Left renal pelvis (tissue), 4 donors: ENCODE measurements at places on chromosomes 11 and 22. TPM values are rescaled to one million over a fixed set of nuclear protein-coding genes. Genes with fewer than 3 reads are reported as not detected.

The GRIK4 gene
- 0.95 TPM for polyA plus RNA-seq

DNA sequence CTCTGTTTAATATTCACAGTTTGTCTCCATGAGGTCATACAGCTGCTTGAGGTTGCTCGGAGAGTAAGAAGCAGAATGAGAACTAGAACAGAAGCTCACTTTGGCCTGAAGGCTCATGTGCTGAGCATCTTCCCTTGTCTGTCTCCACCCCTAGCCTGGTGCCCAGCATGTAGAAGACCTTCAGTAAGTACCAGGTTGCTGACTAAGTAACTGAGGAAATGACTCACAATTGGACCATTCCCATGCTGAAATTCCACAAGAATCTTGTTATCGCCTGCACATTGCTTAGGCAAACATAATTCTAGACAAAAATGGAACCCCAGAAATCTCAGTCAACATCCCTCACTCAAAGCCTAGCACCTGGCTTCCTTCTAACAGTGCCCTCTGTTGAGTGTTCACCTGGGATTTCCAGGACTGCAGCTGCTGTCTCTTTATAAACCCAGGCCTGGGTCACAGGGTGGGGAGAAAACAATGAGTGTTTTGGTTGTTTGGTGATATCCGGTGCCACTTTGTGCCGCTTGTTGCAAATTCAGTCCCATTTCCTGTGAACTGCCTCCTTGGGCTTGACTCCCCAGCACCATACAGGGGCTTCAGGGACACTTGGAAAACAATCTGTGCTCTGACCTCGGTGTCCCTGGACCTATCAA is 406.8 kb downstream of the ETS1 start:
- no peak for DNase-seq

DNA sequence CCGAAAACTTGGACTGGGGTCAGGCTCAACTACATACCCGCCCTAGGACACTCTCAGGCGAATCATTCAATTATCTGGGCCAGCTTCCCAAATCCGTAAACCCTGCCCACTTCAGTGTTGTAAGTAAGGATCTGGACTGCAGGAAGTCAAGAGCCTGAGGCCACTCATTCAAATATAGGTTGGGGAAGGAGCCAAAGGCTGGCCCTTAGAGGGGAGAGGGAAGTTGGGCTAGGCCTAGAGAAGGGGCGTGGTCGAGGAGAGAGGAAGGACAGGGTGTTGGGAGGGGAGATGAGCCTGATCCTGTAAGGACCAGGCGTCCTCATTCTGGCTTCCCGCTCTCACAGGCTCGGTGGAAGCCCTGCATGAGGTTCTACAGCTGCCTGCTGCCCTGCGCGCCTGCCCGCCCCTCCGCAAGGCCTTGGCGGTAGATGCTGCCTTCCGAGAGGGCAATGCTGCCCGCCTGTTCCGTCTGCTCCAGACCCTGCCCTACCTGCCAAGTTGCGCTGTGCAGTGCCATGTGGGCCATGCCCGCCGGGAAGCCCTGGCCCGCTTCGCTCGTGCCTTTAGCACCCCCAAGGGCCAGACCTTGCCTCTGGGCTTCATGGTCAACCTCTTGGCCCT is 3.0 kb downstream of the SAC3D1 start:
- no peak for DNase-seq

The TNNT3 gene
- polyA plus RNA-seq = 12.4 TPM

- DNase-seq = no peak
Observed at GRCh38 chr11:86234831-86235461, 9.6 kb upstream of the EED start.

The SIK3 gene
- polyA plus RNA-seq = 23.0 TPM

DNA sequence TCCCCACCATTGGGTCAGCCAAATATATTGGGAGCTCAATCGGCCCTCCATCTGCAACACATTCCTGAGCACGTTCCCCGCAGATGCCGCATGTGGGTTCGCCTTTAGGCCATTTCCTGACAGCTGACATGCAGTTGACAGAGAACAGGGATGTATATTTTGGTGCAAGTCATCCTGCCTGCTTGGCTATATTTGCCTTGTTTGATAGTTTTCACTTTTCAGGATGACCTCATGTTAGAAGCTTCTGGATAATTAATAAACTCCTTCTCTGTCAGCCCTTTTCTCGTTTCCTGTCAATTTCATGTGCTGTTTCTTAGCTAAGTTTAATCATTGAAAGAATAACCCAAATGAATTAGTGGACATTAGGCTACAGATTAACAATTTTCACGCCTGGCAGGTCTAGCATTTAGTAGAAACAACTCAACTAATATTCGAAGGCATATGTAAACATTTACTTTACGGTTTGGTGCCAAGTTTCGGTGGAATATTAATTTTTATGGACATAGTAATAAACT is 105.8 kb upstream of the SLC5A12 start:
- no peak for DNase-seq

DNA sequence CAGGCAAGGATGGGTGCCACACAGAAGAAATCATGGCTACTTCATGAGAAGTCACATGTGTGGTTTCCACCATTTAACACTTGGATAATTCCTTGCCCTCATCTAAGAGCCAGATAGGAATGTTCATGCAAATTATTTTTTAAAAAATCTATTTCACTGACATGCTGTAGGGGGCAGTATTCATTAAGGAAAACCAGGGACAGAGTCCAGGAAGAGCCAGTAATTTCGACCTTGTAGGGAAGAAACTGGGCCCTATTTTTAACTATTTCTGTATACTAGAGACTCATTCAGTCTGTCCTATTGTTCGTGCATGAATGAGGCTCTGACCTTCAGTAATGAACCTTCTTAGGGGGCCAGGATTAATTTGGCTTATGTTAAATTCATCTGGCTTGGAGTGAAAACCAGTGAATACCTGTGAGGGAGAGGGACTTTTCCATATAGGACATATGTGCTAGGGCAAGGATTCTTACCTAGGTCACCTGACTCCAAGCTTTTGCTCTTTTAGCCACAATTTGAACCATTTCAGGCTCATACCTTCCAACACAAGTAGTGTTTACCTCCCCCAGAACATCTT is 192.7 kb downstream of the NAV2 start:
- DNase-seq = no peak

DNA sequence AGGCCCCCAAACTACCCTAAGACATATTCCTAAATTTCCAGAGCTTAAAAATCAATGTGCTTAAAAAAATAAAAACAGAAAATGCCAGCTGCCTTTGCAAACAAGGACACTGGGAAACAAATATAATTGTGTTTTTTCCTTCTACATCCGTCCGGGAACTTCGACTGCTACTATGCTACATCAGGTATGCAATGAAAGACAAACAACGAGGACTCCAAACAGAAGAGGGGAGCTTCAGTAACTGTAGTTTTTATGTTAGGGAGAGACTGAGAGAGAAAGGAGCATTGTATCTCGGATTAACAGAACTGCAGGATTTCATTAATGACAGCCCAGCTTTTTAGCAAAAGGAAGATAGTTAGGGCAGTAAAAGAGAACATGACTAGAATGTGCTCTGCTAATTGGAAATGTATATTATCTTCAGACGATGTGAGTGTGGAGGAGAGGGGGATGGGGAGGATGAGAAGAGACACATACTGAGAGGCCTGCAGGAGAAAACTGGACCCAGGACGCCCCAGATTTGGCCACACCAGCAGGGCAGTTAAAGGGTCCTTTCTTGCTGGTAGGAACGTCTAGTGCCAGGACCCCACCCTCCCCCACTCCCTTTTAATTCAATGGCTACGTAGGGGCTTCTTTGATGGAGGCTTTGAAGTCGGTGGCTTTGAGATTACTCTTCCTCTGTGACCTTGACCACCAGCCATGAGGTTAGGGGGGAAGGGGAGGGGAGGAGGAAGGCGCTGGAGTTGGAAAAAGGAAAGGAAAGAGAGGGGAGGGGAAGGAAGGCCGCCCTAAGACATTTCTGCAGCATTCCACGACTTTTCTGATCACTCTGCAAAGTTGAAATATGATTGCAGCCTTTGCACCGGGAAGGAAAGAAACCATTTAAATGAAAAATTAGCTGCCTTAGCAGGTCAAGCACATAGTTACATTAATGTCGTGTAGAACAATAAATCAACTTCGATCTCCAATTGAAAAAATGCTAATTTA is 187.1 kb downstream of the BLID start:
- DNase-seq = no peak

DNA sequence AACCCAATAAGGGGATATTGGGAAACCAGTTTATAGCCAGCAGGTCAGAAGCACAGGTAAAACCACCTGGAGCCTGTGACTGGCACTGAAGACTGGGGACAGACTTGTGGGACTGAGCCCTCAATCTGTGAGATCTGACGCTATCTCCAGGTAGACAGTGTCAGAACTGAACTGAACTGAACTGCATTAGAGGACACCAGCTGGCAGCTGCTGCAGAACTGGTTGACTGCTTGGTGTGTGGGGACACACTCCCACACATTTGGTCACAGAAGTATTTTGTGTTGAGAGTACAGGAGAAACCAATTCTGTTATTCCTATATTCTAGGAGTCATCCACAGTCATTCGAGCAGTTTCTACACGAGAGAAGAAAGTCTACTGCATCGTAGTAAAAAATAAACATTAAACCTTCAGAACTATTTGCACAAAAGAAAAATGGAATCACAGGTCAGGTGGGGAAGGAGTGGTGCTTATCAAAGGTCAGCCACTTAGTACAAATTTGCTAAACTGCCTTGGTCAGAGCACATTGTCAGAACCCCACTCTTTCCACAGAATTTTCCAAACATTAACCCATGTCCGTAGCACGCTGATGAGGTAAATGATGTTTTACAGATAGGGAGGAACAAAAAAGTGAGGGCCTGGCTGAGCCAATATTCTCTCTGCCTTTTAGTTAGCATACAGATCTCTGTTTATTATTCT is 77.2 kb downstream of the SIK3 start:
- no peak for DNase-seq

- peak; percentile 78 for DNase-seq
Observed at GRCh38 chr22:27212617-27213177, 555.3 kb downstream of the MIAT start.

GRCh38 chr11:67113231-67113721 is 5.8 kb upstream of the KDM2A start:
- DNase-seq = no peak
